H1 (cell line): ENCODE measurements at places on chromosomes 5 and 9.

DNA sequence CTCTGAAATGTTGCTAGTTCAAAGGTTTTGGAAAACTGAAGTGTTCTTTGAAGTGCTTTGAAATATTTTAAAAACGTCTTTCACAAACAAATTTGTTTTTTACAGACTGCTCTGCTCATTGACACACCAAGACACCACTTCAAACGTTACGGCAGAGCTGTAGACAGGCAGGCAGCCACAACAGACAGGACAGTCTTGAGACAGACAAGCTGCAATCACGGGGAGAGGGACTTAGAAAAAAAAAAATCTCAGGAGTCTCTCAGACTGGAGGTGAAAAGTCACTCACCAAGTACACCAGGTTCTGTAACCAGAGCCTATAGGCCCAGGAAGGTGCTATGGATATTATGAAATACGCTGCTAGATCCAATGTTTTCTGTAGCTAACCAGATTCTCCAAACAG, 135.4 kb downstream of the ISL1 start:
- DNase-seq: no peak

- no peak for DNase-seq
These were observed 189.9 kb downstream of the NSG2 start for GRCh38 chr5:174235221-174236011.

DNA sequence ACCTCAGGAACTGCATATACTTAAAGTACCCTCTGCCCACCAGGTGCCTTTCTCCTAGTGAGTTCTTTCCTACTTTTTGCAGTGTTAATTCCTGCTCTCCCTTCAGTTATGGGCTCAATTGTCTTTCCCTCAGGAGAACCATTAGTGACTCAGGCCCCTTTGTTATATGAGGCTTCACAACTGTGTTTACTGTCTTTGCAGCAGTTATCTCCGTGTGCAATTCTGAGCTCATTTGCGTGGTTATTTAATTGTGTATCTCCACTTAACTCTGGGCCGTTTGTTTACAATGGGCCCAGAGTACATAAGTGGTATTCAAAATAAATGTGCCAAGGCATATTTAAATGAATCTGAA, 9.6 kb downstream of the FBXO38 start:
- DNase-seq: no peak

DNA sequence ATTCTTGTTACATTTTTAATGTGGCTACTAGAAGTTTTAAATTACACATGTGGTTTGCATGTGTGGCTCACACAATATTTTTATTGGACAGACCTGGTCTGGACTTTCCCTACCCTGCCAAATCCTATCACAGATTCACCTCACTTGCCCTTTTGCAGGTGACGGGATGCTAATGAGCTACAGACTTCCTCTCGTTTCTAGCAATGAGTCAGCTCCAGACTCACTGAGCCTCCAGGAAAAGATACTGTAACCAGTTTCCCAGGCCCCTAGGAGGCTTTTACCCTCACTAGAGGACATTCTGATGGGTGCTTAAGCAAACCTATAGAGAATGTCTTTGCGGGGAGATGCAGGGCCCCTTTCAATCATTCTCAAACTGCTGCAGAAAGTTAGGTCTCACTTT, 135.4 kb downstream of the WDR41 start:
- no peak for DNase-seq

DNA sequence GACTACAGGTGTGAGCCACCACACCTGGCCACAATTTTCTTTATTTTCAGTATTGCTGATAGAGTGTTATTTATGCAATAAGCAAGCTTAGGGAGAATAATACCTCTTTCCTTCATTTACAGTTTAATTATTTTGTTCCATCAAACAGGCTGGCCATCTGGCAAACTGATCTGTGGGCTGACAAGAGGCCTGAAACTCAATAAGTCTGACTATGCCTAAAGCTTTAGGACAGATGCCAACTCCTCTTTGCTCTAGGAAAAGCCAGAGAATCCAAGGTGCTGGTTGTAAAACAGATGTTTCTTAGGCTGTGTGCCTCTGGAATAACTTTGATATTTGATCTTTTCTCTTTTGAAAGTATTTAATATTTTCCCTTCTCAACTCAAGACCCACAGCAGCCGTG, 98.4 kb downstream of the TARS1 start:
- no peak for DNase-seq

DNA sequence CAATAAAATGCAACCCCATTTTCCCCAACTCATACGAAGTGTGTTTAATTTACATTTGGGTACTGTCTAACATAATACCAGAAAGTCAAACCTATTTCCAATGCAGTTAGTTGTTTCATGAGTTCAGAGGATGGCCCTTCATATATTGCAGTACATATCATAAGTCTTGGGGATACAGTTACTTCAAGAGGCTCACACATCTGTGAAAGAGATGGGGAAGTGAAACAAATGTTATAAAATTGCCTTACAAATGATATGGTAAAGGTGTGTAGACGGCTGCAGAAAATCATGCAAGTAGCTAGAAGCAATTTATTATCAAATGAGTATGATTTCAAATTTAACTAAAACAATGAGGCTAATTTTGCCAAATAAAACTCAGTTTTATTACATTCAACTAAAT, 219.0 kb upstream of the CDH12 start:
- no peak for DNase-seq
